ENCODE measurements at places on chromosomes 11 and 22.
A peak's percentile ranks its signal among the peaks of the same experiment; 100 is the strongest.

DNA sequence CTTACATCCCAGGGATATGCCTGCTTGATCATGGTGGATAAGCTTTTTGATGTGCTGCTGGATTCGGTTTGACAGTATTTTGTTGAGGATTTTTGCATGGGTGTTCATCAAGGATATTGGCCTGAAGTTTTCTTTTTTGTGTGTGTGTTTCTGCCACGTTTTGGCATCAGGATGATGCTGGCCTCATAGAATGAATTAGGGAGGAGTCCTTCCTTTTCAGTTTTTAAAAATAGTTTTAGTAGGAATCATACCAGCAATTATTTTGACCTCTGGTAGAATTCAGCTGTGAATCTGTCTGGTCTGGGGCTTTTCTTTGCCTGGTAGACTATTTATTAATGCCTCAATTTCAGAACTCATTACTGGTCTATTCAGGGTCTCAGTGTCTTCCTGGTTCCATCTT lies 362.4 kb downstream of the JRKL start:
- no peak for DNase-seq

DNA sequence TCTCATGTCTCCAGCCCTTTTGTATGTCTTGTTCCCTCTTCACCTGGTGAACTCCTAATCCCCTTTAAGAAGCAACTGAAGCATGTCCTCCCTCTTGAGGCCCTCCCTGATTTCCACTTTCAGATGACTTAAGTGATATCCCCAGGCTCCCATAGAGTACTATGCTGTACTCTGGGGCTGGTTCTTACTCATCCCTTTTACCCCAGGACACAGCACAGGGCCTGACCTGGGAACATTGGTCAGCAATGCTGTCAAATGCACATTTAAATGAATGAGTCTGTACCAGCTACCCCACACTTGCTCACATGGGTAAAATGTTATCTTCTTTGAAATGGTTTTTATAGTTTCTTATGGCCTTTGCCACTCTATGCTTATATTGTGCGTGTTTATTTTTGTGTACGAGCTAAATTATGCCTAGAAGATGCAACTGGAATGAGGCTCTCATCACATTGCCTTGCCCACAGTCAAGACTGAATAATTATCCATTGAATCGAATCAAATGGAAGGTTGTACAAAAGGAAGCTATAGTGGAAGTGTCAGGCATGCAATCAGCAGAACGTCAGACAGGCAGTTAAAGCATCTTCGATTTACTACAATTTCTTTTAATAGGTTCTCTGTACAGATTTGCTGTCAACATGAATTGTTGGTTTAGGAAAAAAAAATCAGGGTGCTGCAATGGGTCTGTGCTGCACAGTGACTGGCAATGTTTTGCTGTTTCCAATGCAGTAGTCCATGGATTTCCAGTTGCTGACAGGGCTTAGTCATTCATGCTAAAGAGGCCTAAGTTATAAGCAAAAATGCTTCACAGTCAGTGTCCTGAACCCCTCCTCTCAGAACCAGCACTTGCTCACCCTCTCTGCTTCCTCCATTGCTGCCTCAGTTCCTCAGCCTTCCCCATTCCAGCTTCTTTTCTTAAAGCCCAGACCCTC lies 79.5 kb downstream of the PARVA start:
- DNase-seq: peak; percentile 26

- DNase-seq: peak; percentile 92
Observed at GRCh38 chr22:42769574-42770447, 49.1 kb upstream of the A4GALT start.

DNA sequence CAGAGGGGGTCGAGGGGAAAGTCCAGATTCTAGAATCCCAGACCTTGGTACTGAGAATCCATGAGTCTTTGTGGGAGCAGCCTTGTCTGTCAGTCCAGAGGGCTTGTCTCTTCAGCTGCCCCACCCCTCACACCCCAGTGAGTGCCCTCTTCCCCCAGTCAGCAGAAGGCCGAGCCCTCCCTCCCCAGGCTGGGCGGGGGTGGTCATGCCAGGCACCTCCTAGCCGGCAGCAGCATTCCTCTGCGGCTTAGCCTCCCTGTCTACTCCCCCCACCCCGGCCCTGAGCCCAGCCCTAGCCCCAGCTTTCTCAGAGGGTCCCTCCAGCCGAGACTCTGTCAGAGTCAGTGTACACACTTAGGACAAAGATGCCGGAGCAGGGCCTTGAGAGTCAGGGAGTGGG lies 4.6 kb downstream of the SOX10 start:
- DNase-seq: no peak

- no peak for DNase-seq
Observed at GRCh38 chr11:93526641-93527583, 16.3 kb downstream of the SMCO4 start.

DNA sequence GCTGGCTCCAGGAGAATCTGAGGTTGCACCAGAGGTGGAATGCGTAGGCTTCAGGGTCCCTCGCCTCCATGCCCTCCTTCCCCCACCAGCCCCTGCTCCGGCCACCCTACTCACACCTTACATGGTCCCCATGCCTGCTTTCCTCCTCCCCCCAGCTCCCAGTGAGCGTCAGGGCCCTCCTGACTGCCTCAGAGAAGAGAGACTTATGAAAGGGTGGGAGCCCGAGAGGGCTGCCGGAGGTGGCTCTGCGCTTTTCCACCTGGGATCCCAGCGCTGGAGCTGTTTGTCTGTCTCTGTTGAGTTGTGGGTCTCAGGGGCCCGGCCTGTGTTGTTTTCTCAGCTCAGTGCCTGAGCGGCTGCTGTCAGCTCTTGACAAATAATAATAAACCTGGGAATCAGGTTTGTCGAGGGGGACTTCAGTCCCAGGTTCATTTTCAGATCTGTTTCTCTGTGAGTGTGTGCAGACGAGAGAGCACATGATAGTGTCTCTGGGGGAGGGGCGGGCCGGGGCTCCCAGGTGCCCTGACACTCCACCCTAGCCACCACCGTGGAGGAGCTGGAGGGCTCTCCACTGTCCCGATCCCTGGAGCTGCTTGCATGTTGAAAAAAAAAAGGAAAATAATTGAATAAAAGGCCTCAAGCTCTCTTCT lies 153.7 kb downstream of the FEZ1 start:
- DNase-seq: no peak

GRCh38 chr11:59918480-59918879 lies 19.8 kb upstream of the OOSP1 start:
- DNase-seq: peak; percentile 43

- DNase-seq: no peak
Observed at GRCh38 chr11:74237541-74237940, 66.5 kb downstream of the PPME1 start.

DNA sequence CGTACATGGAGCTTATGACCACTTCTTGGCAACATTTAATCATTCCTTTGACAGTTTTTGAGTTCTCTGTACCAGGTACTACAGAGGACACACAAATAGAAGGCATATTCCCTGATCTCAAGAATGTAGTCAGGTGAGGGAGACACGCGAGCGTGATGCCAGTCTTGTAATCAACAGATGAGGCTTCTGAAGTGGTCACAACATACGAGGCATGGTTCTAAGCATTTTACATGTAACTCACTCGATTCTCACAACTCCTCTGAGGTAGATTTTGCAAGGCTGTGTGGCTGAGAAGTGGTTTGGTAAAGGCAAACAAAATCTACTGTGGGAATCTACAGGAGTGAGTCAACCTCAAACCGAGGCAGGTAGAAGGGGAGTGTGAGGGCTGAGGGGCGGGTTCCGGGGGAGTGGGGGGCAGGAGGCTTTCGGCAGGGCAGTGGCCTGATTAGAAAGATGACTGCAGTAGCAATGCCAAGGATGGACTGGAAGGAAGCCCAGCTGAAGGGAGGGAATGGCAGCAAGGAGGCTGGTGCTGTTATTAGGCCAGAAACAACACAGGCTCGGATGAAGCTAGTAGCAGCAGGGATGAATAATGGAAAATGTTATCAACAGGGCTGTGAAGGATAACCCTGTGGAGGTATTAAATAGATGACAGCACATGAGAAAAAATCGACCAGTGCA lies 63.8 kb downstream of the ST14 start:
- DNase-seq: no peak

DNA sequence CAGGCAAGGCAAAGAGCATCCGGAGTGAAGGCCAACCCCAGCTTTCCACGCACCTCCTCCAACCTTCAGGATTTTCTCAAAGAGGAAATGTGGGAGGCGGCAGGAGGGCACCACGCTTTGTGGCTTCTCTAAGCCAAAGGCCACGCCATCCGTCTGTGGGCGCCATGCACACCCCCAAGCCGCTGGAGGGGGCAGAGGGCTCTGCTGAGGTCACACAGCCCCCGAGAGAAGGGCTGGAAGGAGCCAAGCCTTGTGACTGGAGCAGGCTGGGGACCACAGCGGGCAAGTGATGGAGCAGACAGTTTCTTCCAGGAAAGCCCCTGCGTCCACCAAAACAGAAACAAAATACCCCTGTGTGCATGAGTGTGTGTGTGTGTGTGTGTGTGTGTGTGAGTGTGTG lies 527.4 kb downstream of the BRD1 start:
- no peak for DNase-seq
